ENCODE measurements at places on chromosomes 5 and 9.

- DNase-seq: no peak
These were observed 188.6 kb upstream of the ISL1 start for GRCh38 chr5:51194671-51195070.

GRCh38 chr5:134436523-134437339, 25.1 kb upstream of the CDKN2AIPNL start:
- DNase-seq: peak; percentile 47

GRCh38 chr5:39409033-39409432, 15.7 kb downstream of the DAB2 start:
- no peak for DNase-seq

- DNase-seq: no peak
These were observed 111.1 kb upstream of the LMX1B start for GRCh38 chr9:126502417-126503332.

DNA sequence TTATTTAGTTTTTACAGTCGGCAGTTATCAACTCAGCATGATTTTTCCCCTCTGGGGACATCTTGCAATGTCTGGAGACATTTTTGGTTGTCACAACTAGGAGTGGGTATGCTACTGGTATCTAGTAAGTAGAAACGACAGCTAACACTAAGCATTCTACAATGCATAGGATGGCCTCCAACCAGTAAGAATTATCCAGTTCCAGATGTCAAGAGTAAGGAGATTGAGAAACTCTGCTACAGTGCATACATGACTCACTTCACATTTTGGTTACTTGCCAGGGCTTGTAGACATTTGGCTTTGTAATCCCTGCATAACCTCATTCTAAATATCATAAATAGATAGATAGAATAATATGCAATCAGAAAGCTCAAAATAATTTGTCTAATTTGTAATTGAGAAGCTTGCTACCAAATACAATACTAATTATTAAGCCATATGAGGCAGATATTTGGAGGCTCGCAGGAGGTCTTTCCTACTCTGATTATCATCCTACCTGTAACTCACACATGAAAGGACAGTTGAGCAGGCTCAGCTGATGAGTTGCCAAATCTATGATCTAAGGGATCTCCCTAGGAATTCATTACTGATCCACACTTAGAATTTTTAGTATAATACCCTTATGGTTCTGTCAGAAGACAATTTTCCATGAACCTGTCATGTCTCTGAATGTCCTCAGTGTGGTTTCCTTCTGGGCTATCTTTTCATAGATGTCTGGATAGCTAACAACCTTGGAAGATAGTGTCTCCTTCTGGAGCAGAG, 346.9 kb upstream of the TLE4 start:
- DNase-seq: no peak

DNA sequence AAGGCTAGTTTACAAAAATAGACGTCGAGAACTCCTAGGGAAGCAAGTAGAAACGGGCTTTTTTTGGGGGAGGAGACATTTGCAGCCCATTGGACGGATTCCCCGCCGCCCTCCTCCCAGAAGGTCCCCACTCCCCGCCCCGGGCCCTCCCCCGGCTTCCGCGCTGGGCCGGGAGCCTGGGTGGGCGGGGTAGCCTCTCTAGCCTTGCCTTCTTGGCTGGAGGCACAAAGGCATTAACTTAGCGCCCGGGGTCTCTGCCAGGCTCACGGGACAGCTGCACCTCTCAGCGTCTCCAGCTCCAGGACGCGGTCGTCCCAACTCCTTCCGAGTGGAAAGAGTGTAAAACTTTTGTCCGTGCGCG, at the start of gene DMRTA1:
DMRTA1 (plus strand) TSS at position 236 of the 361 bp plus-strand sequence. CDS start 242 bp downstream, outside the sequence.
- DNase-seq: peak; percentile 62
